ENCODE measurements at places on chromosomes 7 and 10. TPM values are rescaled to one million over a fixed set of nuclear protein-coding genes. Genes with fewer than 3 reads are reported as not detected.

GRCh38 chr7:151775547-151776443, 101.1 kb downstream of the PRKAG2 start:
- no peak overlapping the region for H3K4me3 ChIP-seq
- H3K4me1 ChIP-seq = peaks cover 14% of the 10 kb centered on the region
- H3K27me3 ChIP-seq = no peaks in the 10 kb centered on the region
- H3K27ac ChIP-seq = no peak overlapping the region
- DNase-seq = no peak
- H3K36me3 ChIP-seq = no peaks in the 10 kb centered on the region

GRCh38 chr7:150404172-150404804, 25.2 kb downstream of the ZNF775 start:
- no peak for DNase-seq
- H3K27me3 ChIP-seq = no peaks in the 10 kb centered on the region
- H3K36me3 ChIP-seq = peaks cover 5% of the 10 kb centered on the region
- peak overlapping the region; percentile 73 for H3K4me3 ChIP-seq
- peaks cover 46% of the 10 kb centered on the region for H3K4me1 ChIP-seq

- peaks cover 17% of the 10 kb centered on the region for H3K4me1 ChIP-seq
- H3K27me3 ChIP-seq = no peaks in the 10 kb centered on the region
- H3K36me3 ChIP-seq = no peaks in the 10 kb centered on the region
- no peak overlapping the region for H3K4me3 ChIP-seq
- DNase-seq = no peak
Measured at GRCh38 chr10:33733058-33733457, 398.6 kb upstream of the NRP1 start.

DNA sequence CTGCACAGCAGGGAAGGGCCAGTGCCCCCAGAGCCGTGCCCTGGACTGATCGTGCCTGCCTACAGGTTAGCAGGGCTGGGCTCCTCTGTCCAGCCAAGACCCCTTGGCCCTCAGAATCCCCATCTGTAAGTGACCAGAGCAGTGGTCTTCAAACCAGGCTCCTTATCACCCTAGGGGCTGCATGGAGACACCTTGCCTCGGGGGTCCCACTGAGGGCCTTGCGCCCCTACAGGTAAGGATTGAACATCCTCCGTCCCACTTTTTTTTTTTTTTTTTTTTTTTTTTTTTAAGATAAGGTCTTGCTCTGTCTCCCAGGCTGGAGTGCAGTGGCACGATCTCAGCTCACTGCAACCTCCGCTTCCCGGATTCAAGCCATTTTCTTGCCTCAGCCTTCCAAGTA, 32.6 kb upstream of the RADIL start:
- no peak overlapping the region for H3K27ac ChIP-seq
- DNase-seq = no peak
- H3K4me1 ChIP-seq = no peaks in the 10 kb centered on the region
- H3K27me3 ChIP-seq = no peaks in the 10 kb centered on the region
- no peak overlapping the region for H3K4me3 ChIP-seq

DNA sequence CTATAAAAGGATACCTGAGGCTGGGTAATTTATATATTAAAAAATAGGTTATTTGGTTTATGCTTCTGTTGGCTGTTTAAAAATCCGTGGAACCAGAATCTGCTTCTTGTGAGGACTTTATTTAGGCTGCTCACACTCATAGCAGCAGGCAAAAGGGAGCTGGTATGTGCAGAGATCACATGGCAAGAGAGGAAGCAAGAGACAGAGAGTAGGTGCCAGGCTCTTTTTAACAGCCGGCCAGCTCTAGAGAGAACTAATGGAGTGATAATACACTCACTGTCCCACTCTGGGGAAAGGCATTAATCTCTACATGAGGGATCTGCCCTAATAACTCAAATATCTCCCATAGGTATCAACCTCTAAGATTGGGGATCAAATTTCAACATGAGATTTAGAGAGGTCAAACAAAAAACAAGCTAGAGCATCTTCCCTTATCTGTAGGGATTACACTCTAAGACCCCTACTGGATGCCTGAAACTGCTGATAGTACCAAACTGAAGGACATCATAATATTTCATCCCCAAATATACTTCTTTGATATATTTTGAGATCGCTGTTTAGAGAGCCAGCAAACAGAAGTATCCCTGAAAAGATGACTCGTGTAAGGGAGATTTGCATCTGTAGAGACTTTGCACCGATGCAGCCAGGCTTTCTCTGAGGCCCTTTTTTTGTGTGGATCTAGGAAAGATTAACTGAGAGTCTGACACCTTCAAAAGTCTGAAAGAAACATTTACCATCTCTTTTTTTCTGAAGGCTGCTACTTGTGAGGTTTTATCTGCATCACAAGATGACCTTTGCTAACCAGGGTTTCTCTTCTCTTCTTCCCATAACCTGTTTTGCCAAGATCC, 717.0 kb upstream of the MBL2 start:
- H3K4me3 ChIP-seq = no peak overlapping the region
- H3K27ac ChIP-seq = no peak overlapping the region
- H3K27me3 ChIP-seq = no peaks in the 10 kb centered on the region
- no peaks in the 10 kb centered on the region for H3K4me1 ChIP-seq
- H3K36me3 ChIP-seq = no peaks in the 10 kb centered on the region

- no peak overlapping the region for H3K27ac ChIP-seq
- peak; percentile 14 for DNase-seq
- H3K4me1 ChIP-seq = no peaks in the 10 kb centered on the region
- no peaks in the 10 kb centered on the region for H3K36me3 ChIP-seq
- no peaks in the 10 kb centered on the region for H3K27me3 ChIP-seq
Measured at GRCh38 chr7:29017713-29018112, 59.6 kb upstream of the TRIL start.

GRCh38 chr10:104806801-104807200, 165.7 kb downstream of the SORCS3 start:
- H3K4me3 ChIP-seq = no peak overlapping the region
- H3K4me1 ChIP-seq = no peaks in the 10 kb centered on the region
- no peaks in the 10 kb centered on the region for H3K27me3 ChIP-seq
- DNase-seq = no peak
- no peak overlapping the region for H3K27ac ChIP-seq
- no peaks in the 10 kb centered on the region for H3K36me3 ChIP-seq

GRCh38 chr10:80530251-80530650, 7.5 kb upstream of the SH2D4B start:
- no peaks in the 10 kb centered on the region for H3K27me3 ChIP-seq
- H3K4me3 ChIP-seq = no peak overlapping the region
- DNase-seq = no peak
- no peak overlapping the region for H3K27ac ChIP-seq
- no peaks in the 10 kb centered on the region for H3K36me3 ChIP-seq

DNA sequence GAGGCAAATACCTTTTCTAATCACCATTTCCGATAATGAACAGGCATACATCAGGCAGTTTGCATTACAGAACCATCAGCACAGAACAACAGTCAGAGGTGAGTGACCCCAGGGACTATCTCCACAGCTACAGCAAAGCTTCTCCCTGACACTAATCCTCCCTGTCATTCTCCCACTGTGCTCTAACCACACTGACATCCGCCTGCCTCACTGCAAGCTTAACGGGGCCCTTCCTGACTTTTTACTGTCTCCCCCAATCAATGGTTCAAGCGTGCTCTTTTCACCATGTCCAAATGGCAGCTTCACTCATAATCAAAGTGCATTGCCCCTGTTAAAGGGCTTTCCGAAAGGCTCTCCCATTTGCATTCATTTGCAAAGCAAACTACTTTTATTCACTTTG, 196.3 kb downstream of the DNAJC1 start:
- no peak overlapping the region for H3K4me3 ChIP-seq
- no peak for DNase-seq
- no peaks in the 10 kb centered on the region for H3K36me3 ChIP-seq
- no peak overlapping the region for H3K27ac ChIP-seq
- H3K4me1 ChIP-seq = no peaks in the 10 kb centered on the region
- H3K27me3 ChIP-seq = no peaks in the 10 kb centered on the region

GRCh38 chr10:71725998-71726579, 6.5 kb upstream of the C10orf105 start:
- peaks cover 37% of the 10 kb centered on the region for H3K4me1 ChIP-seq
- no peaks in the 10 kb centered on the region for H3K36me3 ChIP-seq
- no peaks in the 10 kb centered on the region for H3K27me3 ChIP-seq
- DNase-seq = no peak

DNA sequence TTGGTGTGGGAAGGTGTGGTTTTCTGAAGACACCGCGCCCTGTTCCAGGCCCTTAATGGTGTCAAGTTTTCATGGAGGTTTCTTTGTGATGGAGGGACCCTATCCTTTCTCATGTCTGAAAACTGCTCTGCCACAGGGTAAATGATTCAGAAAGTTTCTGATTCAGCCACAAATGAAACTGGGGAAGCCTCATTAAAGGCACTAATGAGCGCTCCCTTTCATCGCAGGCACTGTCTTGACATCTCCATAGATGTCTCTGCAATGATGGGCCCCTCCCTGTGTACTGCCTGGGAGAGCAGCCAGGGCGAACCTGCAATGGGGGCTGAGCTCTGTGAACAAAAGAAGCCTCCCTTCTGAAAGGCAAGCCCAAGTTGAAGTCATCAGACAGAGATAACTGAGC, 355.3 kb downstream of the PRPF18 start:
- peaks cover 31% of the 10 kb centered on the region for H3K4me1 ChIP-seq
- no peak for DNase-seq
- no peaks in the 10 kb centered on the region for H3K36me3 ChIP-seq

- peaks cover 12% of the 10 kb centered on the region for H3K36me3 ChIP-seq
- no peak overlapping the region for H3K4me3 ChIP-seq
- H3K27me3 ChIP-seq = no peaks in the 10 kb centered on the region
Measured at GRCh38 chr10:113704637-113705343, 25.1 kb downstream of the CASP7 start.

DNA sequence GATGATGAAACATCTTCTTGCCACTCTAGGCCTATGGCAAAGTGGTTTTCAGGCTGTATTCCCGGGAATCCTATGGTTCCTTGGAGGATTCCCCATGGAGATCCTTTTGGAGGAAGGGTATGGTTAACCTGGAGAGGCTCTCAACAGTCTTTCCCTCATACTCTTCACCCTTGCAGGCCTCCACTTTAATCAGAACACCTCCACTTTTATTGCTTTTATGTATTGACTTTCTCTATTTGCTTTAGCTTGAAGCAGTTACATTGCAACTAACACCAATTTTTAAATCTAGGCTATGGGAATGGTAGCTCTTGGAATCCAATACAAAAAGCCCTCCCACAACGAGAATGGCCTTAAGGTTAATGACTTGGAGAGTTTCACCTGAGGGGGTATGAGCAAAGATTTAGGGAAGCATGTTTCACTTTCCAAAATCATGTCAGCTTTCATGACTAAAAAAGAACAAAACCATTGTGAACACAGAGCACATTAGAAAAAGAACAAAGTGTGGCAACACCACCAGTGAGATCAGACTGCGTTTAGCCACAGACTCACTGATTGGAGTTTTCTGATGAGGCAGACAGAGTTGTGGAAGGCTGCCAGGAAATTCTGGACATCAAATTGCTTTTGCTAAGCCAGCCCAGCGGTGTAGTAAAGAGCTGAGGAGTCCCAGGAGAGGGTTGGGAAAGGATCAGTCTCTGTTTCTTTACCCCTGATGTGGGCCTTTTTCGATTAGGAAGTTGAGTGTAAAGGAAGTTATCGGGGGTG, 130.4 kb upstream of the BMPER start:
- H3K36me3 ChIP-seq = no peaks in the 10 kb centered on the region
- H3K27ac ChIP-seq = no peak overlapping the region
- H3K4me3 ChIP-seq = no peak overlapping the region
- no peaks in the 10 kb centered on the region for H3K4me1 ChIP-seq
- no peaks in the 10 kb centered on the region for H3K27me3 ChIP-seq
- no peak for DNase-seq

DNA sequence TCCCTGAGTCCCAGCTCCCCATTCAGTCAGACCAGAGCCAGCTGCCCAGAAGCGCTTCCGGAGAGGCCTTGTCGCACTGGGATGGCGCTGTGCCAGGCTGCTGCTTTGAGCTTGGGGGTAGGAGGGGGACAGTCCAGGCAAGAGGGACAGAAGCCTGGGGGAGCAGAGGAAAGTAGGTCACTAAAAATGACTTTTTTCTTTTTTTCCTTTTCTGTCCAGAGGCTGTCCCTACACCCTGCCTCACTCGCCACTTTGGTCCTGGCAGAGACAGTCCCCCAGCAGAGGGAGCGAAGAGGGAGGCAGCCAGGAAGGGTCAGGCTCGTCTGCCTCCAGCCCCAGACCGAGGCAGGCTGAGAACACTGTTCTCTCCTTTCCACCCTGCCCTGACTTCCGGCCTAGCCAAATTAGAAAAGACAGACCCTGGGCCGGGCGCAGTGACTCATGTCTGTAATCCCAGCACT, 15.8 kb upstream of the TRIM8 start:
- H3K27me3 ChIP-seq = no peaks in the 10 kb centered on the region
- peaks cover 11% of the 10 kb centered on the region for H3K36me3 ChIP-seq
- H3K4me3 ChIP-seq = no peak overlapping the region
- H3K4me1 ChIP-seq = peaks cover 89% of the 10 kb centered on the region
- no peak for DNase-seq

DNA sequence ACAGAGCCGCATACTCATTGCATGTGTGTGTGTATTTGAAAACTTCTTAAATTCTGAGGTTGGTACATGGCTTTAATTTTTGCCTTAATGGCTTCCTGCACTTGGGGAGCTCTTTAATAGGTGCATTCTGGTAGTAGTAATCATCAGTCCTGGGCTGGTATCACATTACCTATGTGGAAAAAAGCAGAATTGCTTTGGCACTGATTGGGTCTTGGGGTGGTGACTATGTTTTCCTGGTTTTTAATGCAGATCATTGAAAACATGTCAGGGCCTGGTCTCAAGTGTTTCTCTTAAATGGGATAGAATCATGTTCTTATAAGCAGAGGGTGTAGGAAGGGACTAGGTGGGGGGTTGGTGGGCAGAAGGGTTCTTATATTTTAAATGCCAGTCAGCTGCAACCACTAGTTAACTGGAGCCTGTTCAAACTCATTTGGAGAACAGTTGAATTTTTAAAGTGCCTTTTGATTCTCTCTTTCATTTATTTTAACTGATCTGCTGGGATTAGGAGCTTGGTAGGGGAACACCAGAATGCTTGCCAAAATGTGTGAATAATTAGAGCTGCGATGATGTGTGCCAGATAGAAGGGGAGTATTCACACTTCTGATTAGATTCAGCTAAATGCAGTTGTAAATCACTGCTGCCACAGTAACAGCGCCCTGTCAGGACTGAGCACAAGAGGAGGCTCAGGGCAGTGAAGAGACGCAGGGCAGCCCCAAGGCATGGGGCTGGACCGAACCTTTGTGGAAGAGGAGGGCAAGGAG, 633.5 kb upstream of the GALNT17 start:
- DNase-seq = no peak
- H3K27ac ChIP-seq = no peak overlapping the region
- H3K36me3 ChIP-seq = no peaks in the 10 kb centered on the region

DNA sequence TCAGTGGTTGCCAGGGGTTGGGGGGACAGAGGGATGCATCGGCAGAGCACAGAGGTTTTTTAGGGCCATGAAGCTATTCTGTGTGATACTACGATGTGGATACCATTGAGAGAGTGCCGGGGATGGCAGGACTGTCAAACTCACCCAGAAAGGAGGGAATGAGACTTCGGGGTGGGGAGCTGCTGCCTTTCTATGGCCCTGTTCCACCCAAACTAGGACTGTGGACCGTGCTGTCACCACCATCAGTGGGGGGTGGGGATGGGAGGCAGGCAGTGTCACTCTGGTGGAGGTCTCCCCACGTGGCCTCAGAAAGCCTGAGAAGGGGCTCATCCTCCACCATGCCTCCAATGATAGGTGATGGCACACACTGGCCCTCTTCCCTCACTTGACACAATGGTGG, 146.2 kb downstream of the PTPN20 start:
- H3K4me3 ChIP-seq = no peak overlapping the region
- no peak for DNase-seq

- H3K27me3 ChIP-seq = no peaks in the 10 kb centered on the region
- H3K36me3 ChIP-seq = no peaks in the 10 kb centered on the region
- H3K27ac ChIP-seq = no peak overlapping the region
- no peaks in the 10 kb centered on the region for H3K4me1 ChIP-seq
- no peak overlapping the region for H3K4me3 ChIP-seq
Measured at GRCh38 chr10:117222976-117223692, 17.8 kb upstream of the SLC18A2 start.

Gene NFE2L3
- 1.5 TPM for total RNA-seq

Gene PDE1C
- total RNA-seq = 13.3 TPM

Gene ZDHHC16
- total RNA-seq = 28.2 TPM

Gene ZNF853
- 30.3 TPM for total RNA-seq
